LoVo (cell line): ENCODE measurements at places on chromosomes 4 and X.
A peak's percentile ranks its signal among the peaks of the same experiment; 100 is the strongest.

- no peak for DNase-seq
Observed at GRCh38 chr4:145865274-145865941, 73.2 kb downstream of the ZNF827 start.

GRCh38 chr4:153916273-153916755 lies 127.4 kb upstream of the SFRP2 start:
- no peak for DNase-seq

DNA sequence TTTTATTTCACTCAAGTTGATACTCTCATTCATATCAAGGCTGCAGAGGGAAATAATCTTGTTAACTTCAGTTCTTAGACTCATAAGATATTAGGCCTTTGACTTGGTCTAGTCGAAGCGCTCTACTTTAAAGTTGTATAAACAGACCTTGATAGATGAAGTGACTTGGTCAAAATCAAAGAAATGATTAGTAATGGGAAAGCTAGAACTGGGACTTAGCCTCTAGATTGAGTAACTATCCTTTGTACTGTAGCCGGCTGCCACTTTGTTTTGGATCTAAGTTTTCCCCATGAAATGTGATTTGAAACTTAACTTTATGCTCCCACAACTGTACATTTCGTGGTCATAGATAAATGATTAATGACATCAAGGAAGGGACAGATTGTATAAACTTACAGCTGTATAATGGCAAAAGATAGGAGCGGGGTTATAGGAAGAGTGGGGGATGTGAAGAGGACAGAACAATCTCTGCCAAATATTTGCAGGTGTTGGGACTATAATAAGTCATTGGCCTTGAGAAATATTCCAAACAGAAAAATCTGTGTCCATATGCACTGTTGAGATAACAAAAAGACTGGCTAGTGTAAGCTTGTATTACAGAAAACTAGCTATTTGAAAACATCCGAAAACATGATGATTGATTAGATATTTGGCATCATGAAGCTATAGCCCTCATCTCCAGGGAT lies 17.2 kb downstream of the MID2 start:
- no peak for DNase-seq

DNA sequence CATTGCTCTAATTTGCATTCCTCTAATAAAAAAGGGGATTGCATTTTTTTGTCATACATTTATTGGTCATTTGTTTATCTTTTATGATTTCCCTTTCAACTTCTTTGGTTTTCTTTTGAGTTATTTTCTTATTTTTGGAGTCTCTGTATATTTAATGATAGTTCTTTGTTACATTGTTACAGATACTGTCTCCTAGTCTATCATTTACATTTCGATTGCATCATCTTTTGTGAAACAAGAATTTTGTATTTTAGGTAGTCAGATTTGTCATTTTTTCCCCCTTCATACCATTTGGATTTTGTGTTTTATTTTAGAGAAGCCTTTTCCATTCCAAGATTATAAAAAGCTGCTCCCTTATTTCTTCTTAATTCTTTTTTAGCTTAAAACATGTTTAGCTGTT lies 37.1 kb downstream of the SNX25 start:
- no peak for DNase-seq

DNA sequence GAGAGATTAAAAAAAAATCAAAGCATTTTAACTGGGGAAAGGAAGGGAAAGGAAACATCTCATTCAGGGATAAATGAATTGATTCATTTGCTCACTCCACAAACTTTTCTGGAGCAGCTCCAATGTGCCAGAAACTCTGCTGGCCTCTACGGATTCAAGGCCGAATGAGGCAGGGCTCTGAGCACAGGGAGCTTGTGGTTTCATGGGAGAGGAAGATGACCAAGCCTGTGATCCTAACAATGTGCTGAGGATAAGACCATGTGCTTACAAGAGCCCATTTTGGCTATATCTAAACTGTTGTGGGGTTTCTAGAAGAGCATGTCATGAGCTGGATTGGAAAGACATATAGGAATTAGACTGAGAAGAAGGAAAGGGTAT lies 137.5 kb downstream of the ZNF674 start:
- DNase-seq, result no peak

- no peak for DNase-seq
Observed at GRCh38 chrX:47587091-47587891, 5.1 kb downstream of the TIMP1 start.

DNA sequence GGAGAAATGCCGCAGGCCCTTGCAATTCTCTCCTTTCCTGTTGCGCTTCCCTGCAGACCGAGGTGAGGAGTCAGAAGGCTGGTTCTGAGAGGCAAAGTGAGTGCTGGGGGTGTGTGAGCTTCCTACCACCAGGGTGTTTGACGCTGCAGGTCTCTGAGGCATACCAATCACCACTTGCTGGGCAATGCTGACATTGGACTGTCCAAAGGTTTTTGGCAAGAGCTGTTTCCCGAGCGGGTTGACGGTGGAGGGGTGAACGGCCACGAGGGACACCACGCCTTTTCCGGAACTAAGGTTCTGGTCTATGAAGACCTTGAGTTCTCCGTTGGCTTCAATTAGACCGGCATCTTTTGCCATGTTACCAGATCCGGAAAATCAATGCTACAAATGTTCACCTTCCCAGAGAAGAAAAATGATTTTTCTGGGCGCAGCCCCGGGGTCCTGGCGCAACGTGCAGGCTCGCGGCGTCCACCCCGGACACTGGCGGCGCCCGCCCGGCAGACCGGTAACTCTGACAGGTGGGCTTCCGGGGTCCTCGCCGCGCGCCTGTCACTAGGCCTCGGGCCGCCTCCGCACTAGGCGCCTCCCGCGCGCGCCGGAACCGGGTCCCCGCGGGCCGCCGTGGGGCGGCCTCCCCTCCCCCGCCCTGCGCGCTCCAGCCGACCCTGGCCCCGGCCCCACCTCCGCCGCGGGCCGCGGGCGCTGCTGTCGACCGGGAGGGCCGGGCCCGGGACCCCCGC lies 44.9 kb upstream of the FAM47C start:
- DNase-seq, result no peak

- DNase-seq, result no peak
Observed at GRCh38 chr4:159163521-159163920, 60.6 kb downstream of the RAPGEF2 start.

- peak; percentile 44 for DNase-seq
Observed at GRCh38 chrX:124406294-124407014, 60.1 kb downstream of the SH2D1A start.

DNA sequence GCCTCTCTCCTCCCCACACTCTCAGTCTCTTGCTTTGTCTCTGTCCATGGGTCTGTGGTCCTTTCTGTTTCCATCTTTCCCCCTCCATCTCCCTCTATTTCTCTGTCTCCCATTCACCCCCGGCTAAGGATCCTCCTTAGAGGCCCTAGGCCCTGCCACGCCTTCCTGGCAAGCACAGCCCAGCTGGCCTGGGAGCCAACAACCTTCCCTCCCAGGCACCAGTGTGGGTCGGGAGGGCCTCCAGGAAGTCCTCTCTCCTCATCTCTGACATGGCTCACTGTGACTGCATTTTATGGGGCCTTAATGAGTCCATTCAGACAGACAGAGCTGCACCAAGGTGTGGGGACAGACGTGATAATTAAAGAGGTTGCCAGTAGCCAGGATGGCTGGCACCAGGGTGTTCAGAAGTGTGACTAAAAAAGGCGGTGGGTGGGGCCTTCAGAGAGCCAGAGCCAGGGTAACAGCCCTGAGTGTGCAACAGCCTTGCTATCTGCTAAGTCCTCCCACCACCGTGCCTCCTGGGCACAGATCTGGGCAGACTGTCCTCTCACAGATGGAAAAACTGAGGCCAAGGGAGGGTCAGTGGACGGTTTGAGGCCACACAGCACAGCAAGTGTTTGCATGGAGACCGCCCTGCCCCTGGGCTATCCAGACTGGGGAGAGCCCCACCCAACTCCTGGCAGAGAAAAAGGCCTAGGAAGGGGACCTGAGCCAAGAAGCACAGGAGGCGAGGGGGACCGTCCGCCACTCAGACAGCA lies 31.5 kb downstream of the BLOC1S4 start:
- peak; percentile 66 for DNase-seq

DNA sequence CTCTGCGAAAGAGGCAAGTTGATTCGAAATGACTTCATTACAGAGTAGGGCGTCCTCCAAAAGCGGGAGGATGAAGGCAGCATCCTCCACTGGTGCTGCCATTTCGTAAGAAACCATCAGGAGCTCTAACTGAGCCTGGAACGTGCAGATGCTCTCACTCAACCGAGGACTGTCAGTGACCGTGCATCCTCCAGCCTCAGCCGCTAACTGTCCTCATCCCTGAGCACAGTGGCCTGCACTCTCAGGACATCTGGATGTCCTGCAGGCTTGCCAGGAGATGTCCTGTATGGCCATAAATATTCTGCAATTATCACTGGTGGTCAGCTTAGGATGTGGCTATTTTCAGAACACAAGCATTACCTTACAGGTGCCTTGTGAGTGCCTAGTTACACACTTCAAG lies 107.1 kb upstream of the ADRA2C start:
- no peak for DNase-seq

GRCh38 chr4:23943478-23943877 lies 53.6 kb upstream of the PPARGC1A start:
- no peak for DNase-seq

DNA sequence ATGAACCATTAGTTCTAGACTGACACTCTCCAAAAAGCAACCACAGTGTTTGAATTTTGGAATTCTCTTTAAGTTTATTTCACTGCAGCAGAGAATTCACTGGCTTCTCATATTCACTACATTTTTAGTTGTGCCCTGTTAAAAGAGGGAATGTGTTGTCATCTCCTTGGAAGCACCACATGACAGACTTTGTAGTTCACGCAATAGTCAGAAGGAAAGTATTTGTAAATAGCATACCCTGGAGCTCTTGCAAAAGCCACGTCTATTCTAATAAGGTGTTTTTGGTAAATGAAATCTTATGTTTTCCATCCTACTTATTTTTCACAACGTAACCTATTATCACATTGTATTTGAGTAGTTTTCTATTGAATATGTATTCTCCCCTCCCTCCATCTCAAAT lies 25.8 kb downstream of the DOCK11 start:
- no peak for DNase-seq

DNA sequence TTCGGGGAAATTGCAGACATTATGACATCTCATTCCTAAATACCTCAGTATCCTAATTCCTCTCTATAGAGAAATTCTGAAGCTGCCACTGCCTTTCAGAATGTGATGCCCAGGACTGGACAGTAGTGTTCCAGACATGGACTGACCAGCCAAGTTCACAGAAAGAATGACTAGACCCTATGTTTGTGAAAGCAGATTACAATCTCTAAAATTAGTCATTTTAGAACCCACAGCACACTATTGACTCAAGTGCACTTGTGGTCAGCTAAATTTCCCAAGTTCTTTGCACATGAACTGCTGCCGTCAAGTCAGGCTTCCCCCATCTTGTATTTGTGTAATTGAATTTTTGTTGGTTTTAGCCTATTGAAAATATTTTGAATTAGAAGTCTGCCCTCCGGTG lies 81.0 kb upstream of the ESX1 start:
- no peak for DNase-seq

DNA sequence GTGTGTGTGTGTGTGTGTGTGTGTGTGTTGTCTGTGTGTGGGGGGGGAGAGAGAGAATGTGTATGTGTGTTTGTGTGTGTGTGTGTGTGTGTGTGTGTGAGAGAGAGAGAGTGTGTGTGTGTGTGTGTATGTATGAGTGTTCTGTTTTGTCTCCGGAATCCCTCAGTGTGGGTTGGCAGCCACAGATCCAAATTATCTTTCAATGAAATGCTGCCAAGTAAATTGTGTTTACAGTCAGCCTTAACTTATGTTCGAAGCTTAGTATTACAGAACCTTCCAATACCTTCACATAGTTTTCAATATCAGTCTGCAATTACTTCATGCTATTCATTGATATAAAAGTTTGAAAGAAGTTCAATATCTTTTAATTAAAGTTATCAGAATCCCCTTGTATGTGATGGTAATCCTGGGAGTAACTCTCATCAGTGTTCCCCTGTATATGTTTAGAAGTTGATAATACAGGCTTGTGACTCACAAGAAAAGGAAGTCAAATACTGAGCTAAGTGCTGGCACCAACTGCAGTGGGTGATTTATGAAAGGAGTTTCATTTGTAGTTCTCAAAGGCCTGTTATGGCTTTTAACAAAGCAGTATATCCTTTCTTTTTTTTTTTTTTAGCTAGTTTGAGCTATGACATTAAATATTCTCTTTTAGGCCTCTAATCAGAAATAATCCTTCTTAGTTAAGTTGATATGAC lies 51.6 kb upstream of the HTR2C start:
- DNase-seq, result no peak

GRCh38 chrX:11386001-11386523 lies 92.8 kb downstream of the AMELX start:
- no peak for DNase-seq

- no peak for DNase-seq
Observed at GRCh38 chr4:38687571-38688011, 23.6 kb downstream of the KLF3 start.

- DNase-seq, result no peak
Observed at GRCh38 chr4:152169683-152170082, 366.2 kb downstream of the FBXW7 start.

- no peak for DNase-seq
Observed at GRCh38 chr4:101086801-101087586, 260.3 kb downstream of the PPP3CA start.

- peak; percentile 21 for DNase-seq
Observed at GRCh38 chr4:11954093-11954492, 525.4 kb upstream of the HS3ST1 start.

GRCh38 chr4:100041646-100042045 lies 91.6 kb upstream of the H2AZ1 start:
- DNase-seq, result no peak

- no peak for DNase-seq
Observed at GRCh38 chr4:153495480-153496193, 29.5 kb downstream of the TMEM131L start.

- no peak for DNase-seq
Observed at GRCh38 chr4:94711635-94712034, 46.1 kb upstream of the BMPR1B start.

DNA sequence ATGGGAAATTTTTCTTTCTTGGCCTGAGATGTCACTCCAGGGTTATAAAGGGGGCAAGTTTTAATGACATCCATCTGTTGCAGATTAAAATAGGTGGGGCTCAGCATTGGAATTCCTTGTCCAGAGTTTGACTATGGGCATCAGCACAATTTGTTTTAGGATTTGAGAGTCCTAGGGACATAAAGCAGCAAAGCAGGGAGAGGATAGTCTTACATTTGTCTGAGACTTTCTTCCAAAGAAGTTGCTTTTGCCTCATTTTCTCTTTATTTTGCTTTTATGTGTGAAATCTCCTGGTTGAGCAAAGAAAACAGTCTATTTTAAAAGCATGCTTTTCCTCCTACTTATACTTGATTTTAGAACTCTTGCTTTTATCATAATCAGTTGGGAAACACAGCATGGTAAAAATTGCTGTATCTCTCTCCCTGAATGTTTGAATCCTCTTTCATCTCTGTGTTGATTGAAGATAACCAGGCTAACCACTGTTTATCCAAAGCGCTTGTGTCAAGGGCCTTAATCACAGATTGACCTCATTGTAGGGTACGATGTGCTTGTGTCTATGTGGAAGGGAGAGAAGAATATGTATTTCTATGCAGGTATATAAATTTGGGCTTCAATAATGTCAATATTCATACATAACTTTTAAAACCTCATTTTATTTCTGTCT lies 121.5 kb downstream of the ANK2 start:
- DNase-seq, result no peak

- no peak for DNase-seq
Observed at GRCh38 chr4:179027569-179027968, 1585.3 kb upstream of the AGA start.

GRCh38 chrX:55867181-55867651 lies 149.7 kb downstream of the RRAGB start:
- DNase-seq, result no peak

GRCh38 chr4:169000315-169000714 lies 9.7 kb downstream of the CBR4 start:
- no peak for DNase-seq
